ENCODE measurements at places on chromosomes 7 and 10. TPM values are rescaled to one million over a fixed set of nuclear protein-coding genes. Genes with fewer than 3 reads are reported as not detected.

The ADK gene
- polyA plus RNA-seq = 31.0 TPM

The EPO gene
- polyA plus RNA-seq = 0.18 TPM

DNA sequence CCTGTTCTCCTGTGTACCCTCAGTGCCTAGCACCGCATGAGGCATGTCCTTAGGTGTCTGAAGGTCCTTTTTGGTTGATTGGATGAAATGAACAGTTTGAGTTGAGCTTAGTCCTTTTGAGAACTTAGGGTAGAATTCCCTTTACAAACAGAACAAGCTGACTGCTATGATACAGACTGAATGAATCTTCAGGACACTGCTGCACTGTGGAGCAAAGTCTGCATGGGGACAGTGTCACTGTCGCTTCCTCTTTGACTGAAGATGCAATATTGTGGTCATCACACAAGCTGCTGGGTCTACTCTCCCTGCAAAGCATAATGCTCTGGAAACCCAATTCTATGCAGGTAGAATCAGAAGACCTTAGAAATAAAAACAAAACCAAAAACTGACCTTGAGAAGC is 8.6 kb upstream of the PLAU start:
- DNase-seq = no peak

GRCh38 chr7:10584886-10585285 is 388.8 kb upstream of the PHF14 start:
- no peak for DNase-seq

The LAMB1 gene
- polyA plus RNA-seq = 406 TPM

- peak; percentile 68 for DNase-seq
Measured at GRCh38 chr10:79399223-79399831, 46.1 kb downstream of the ZCCHC24 start.

- no peak for DNase-seq
Measured at GRCh38 chr7:1296356-1296981, 63.8 kb downstream of the UNCX start.

GRCh38 chr10:121138112-121138860 is 287.1 kb downstream of the WDR11 start:
- no peak for DNase-seq

The COL26A1 gene
- polyA plus RNA-seq = 1.5 TPM

DNA sequence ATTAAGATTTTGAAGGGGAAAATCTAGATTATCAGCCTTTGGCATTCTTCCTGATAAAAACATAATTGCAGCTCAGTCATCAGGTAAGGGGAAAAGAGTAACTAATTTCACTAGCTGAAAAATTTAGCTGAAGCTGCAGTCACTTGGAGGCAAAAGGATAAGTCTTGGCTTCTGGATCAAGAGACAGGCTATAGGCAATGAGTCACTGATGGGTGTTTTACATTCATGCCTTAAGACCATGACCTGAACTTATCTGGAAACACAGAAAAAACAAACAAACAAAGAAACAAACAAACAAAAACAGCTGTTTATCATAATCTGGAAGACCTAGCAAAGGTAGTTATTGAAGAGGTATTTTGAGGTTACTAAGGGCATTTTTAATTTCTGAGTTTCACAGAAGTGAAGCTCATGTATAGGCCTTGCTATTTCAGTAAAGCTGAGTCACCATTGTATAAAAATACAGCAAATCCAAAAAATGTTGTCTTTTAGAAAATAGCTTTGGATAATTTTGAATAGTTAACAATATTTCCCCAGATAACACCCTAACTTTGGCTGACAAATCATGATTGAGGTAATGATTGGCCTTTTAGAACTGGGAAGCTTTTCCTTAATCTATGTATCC is 40.3 kb downstream of the ZNF22 start:
- no peak for DNase-seq

The GTF2IRD1 gene
- 48.0 TPM for polyA plus RNA-seq

- no peak for DNase-seq
Measured at GRCh38 chr7:37663693-37664092, 19.9 kb upstream of the GPR141 start.

DNA sequence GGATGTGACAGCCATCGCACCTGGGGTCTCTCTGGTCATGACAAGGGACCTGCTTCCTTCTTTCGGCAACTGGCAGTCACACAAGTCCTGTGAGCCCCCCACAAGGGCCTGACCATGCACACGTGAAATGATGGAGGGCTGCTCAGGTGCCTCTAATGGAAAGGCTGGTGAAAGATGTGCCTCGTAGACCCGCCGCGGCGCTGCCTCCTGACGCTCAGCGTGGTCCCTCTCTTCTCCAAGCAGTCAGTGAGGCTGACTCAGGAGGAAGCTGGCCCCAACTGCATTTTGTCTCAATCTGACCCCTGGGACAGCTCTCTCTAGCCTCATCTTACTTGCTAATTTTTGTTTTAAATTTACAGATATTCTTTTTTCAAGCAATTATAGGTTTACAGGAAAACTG is 100.9 kb downstream of the MAD1L1 start:
- DNase-seq = no peak

DNA sequence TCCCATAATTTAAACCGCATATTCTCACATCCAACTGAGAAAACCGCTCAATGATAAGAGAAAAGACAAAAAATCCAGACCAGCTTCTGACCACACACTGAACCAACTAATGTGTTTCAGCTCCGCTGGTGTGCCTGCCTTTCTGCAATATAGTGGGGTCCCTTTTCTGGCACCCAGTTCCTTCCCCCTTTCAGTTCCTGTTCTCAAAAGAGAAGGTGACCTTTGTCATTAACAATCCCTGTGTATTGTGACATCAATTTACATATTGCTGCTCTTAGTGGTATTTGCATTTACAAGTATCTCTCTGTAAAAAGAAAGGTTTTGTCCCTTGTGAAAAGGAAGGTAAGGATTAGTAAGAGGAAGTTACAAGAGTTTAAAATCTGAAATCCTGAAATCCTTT is 1.4 kb downstream of the PPP1R17 start:
- no peak for DNase-seq

DNA sequence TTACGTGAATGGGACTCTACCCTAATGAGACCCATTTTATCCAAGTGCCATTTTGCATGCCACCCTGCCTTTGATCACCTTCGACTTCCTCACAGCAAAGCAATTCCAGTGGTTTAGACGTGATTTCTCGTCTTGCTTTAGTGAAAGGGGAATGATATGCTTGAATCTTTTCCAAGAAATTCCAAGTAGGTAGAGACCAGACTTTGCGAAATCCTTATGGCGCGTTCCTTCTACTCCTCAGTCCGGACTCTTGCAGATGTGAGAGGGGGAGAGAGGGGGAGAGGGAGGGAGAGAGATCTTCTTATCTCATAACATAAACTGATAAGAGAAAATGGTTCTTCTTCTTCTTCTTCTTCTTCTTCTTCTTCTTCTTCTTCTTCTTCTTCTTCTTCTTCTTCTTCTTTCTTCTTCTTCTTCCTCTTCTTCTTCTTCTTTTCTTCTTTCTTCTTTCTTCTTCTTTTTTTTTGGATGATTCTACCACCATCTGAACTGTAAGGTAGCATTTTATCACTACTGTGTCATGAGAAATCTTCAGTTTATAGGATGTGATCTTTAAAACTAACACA is 883 bp downstream of the SPAG6 start:
- DNase-seq = no peak

DNA sequence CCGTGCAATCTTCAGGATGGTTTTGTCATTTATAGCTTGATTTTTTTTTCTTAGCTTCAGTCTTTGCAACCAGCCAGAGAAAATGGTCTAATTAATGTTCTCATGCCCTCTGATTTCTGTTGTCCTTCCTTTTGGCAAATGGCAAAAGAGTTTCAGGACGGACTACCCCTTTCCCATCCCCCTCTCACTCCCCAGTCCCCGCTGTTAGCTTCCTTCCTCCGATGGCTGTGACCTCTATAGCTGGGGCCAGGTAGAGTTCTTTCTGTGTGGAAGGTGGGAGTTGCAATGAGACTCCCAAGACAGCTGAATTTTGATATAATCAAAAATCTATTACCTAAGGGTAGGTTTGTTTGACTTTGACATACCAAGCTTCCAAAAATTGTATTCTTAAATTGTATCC is 362.0 kb downstream of the PAXIP1 start:
- DNase-seq = no peak

The LRRC4 gene
- 3.3 TPM for polyA plus RNA-seq

The PHKG1 gene
- polyA plus RNA-seq = 41.5 TPM

The ITGB8 gene
- polyA plus RNA-seq = 3.9 TPM

- DNase-seq = no peak
Measured at GRCh38 chr7:41536873-41537665, 165.8 kb downstream of the INHBA start.

The DNAJB9 gene
- 15.7 TPM for polyA plus RNA-seq

The MPLKIP gene
- 18.1 TPM for polyA plus RNA-seq

DNA sequence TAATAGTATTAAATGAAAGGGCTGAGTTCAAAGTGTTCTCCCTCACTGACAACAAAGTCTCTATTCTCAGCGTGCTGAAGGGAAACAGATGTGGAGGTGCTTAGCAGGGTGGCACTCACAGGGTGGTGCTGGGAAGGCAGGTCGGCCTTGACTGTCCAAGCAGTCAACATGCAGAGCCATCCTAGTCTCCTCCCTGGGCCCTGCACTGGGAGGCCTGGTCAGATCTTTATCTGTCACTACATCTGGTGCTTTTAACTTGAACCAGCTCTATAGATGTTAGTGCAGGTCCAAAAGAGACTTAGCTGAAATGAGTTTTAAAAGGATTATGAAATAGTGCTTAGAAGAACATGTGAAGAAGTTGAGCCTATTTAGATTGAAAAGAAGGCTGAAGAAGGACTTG is 82.1 kb downstream of the AVL9 start:
- no peak for DNase-seq

DNA sequence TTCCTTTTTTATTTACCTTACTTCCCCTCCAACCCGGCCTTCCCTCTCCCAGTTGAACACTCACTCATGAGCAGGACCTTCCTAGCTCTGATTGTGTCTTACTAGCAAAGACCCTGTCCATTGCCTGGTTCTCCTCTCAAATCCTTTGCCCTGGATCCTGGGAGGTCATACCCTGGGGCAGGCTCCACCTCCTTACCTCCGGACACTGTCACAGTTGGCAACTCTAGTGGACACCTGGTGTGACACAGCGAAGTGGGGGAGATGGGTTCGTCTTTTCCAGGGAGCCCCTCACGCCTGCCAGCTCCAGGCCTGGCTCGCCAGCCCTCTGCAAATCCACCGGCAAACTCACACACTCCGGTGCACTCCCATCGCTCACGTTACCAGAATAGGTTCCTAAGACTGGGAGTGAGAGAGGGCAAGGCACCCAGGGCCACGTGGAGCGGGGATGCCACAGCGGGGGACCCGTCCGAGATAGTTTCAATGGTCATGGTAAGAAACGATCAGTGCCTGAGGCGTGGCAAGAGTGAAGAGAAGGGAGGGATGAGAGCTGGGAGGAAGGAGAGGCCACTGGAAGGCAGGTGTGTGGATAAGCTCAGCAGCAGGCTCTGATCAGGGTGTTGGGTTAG is 30.9 kb upstream of the TMEM72 start:
- no peak for DNase-seq

The SPOCK2 gene
- 3.4 TPM for polyA plus RNA-seq

The HTR7 gene
- polyA plus RNA-seq = 0.18 TPM

The MMD2 gene
- not detected for polyA plus RNA-seq

GRCh38 chr7:63040966-63041610 is 957.6 kb upstream of the ZNF722 start:
- no peak for DNase-seq

The PLAU gene
- 29.4 TPM for polyA plus RNA-seq

DNA sequence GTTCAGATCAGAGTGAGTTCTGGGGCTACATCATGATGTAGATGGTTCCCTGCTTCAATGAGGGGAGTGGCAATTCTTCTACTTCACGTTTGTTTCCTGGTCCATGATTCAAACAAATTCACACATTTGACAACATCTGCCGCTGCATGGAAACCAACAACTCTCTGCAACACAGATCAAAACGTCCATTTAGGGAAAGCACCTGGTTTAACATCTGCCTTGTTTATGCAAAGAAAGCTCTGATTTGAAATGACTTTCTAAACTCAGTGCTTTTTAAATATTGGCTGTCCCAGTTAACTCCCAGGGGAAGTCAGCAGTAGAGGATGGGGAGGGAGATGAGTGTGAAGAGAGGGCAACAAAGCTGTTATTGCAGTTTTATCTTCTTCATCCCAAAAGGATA is 93.8 kb downstream of the GAD2 start:
- no peak for DNase-seq
